ENCODE measurements at places on chromosomes 2 and 18. TPM values are rescaled to one million over a fixed set of nuclear protein-coding genes. Genes with fewer than 3 reads are reported as not detected.

Gene MAP4K4
- 62.8 TPM for total RNA-seq

Gene FBXO48
- total RNA-seq: 1.3 TPM

Gene LOXL3
- 9.7 TPM for total RNA-seq

Gene BCL2
- total RNA-seq: 39.2 TPM

Gene DNAH6
- 4.6 TPM for total RNA-seq

Gene GPR39
- 8.7 TPM for total RNA-seq

Gene STPG4
- not detected for total RNA-seq

Gene KIAA2012
- total RNA-seq: not detected

DNA sequence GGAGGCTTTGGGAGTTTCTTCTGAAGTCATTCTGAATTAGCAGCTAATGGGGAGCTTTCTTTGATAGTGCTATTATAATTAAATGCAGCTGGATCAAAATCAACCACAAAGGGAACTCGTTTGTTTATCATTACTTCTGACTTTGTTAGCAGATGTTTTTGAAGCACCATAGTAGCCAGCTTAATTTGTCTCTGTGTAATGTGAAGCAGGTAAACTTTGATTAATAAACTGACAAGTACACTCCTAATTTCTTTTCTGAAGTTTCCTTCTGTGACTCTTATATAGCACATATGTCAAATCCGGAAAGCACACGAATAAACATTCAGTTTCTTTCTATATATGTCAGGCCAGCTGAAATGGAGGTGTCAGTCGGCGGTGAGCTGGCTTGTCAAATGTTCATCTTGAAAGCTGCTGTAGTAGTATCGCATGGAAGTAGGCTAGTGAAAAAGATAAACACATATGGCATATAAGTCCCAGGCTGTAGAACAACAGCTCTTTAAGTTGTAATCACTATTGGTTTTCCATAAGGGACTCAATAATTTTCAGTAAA, 451.9 kb upstream of the ZEB2 start:
- H3K4me1 ChIP-seq: no peaks in the 10 kb centered on the region
- no peak for DNase-seq
- H3K36me3 ChIP-seq: no peaks in the 10 kb centered on the region

DNA sequence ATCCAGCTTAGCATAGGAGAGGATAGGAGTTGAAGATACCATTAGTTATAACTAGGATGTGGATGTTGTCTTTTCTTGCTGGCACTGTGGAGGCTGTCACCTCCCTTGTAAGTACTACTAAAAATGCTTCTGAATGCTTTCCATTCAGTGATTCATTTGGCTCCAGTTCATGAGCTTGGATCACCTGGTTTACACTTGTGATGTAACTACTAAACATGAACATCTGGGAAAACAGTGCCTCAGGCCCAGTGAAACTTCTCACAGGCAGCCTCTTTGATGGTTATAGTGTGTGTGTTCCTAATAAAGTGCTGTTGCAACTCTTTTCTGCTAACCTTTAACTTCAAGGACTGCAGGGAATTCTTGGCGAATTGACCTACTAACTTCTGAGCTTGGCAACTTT, 13.0 kb upstream of the SLC9A2 start:
- no peaks in the 10 kb centered on the region for H3K36me3 ChIP-seq
- no peaks in the 10 kb centered on the region for H3K27me3 ChIP-seq
- DNase-seq: peak; percentile 21
- H3K27ac ChIP-seq: no peak overlapping the region
- no peak overlapping the region for H3K4me3 ChIP-seq
- peaks cover 5% of the 10 kb centered on the region for H3K4me1 ChIP-seq

DNA sequence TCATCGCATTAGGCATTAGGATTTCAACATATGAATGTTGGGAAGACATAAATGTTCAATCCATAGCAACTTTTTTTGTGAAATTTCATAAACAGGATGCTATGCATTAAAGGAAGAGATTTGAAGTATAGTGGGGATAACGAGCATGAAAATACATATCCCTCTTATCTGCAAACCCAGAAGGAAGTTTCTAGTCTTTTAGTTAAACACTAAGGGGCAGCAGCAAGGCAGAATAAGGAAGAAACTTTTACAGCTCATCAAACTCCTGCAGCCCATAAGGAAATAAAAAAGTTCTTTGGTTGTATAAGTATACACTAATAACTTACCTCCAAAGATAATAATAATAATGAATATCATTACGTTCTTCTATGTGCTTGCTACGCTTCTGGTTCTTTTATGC, 81.5 kb downstream of the CD226 start:
- no peaks in the 10 kb centered on the region for H3K4me1 ChIP-seq
- H3K27ac ChIP-seq: no peak overlapping the region
- H3K36me3 ChIP-seq: no peaks in the 10 kb centered on the region
- no peak for DNase-seq

GRCh38 chr18:37251679-37252078, 313.9 kb downstream of the CELF4 start:
- H3K4me1 ChIP-seq: no peaks in the 10 kb centered on the region
- H3K4me3 ChIP-seq: no peak overlapping the region
- H3K27me3 ChIP-seq: peaks cover 3% of the 10 kb centered on the region

GRCh38 chr2:9250091-9250490, 43.5 kb downstream of the ASAP2 start:
- H3K27me3 ChIP-seq: no peaks in the 10 kb centered on the region
- H3K27ac ChIP-seq: no peak overlapping the region
- H3K4me1 ChIP-seq: peaks cover 2% of the 10 kb centered on the region
- no peak for DNase-seq
- no peak overlapping the region for H3K4me3 ChIP-seq

DNA sequence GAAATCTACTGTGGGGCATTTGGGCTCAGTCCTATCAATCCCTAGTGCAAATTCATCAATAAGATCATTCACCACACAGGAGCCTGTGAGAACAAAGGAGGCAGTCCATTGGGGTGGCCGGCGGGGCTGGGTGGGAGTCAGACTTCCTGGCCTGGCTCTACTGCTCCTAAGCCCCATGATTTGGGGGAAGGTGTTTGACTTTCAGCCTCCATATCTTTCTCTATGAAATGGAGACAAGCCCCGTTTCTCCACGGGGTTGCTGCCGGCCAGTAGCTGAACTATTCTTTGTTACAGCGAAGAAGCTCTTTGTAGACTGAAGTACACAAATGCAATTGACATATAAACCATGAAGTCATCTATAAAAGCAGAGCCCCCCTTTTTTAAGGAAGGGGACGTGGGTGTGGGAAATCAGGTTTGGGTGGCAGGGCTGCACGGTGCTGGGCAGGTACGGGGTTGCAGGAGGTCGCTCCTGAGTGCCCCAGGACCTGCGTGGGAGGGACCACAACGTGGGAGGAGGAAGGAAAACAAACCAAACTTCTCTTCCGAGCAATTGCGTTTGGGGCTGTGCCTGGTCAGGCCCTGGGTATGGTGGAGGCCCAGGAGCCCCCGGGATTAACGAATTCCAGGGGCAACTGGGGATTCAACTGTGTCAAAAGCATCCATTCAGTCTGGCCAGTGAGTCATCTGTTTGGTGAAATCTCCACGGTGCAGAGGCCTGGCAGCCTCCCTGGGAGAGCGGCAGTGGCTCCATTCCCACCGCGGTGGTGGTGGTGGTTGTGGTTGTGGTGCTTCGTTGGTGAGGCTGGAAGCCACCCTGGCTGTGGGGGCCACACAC, 18.2 kb downstream of the FBLN7 start:
- peak; percentile 69 for DNase-seq
- H3K27ac ChIP-seq: no peak overlapping the region
- H3K36me3 ChIP-seq: no peaks in the 10 kb centered on the region
- no peaks in the 10 kb centered on the region for H3K4me1 ChIP-seq
- H3K4me3 ChIP-seq: no peak overlapping the region
- no peaks in the 10 kb centered on the region for H3K27me3 ChIP-seq

- H3K36me3 ChIP-seq: no peaks in the 10 kb centered on the region
- DNase-seq: no peak
- no peaks in the 10 kb centered on the region for H3K27me3 ChIP-seq
- no peak overlapping the region for H3K27ac ChIP-seq
- no peak overlapping the region for H3K4me3 ChIP-seq
- H3K4me1 ChIP-seq: no peaks in the 10 kb centered on the region
Observed at GRCh38 chr2:146414456-146414855, 1430.4 kb upstream of the ACVR2A start.

- no peak for DNase-seq
- no peak overlapping the region for H3K4me3 ChIP-seq
- H3K4me1 ChIP-seq: no peaks in the 10 kb centered on the region
- H3K27me3 ChIP-seq: peaks cover 2% of the 10 kb centered on the region
- no peak overlapping the region for H3K27ac ChIP-seq
Observed at GRCh38 chr18:79634186-79634585, 45.4 kb upstream of the CTDP1 start.

GRCh38 chr18:32310774-32311173, 120.9 kb downstream of the MEP1B start:
- H3K36me3 ChIP-seq: no peaks in the 10 kb centered on the region
- H3K4me3 ChIP-seq: no peak overlapping the region

DNA sequence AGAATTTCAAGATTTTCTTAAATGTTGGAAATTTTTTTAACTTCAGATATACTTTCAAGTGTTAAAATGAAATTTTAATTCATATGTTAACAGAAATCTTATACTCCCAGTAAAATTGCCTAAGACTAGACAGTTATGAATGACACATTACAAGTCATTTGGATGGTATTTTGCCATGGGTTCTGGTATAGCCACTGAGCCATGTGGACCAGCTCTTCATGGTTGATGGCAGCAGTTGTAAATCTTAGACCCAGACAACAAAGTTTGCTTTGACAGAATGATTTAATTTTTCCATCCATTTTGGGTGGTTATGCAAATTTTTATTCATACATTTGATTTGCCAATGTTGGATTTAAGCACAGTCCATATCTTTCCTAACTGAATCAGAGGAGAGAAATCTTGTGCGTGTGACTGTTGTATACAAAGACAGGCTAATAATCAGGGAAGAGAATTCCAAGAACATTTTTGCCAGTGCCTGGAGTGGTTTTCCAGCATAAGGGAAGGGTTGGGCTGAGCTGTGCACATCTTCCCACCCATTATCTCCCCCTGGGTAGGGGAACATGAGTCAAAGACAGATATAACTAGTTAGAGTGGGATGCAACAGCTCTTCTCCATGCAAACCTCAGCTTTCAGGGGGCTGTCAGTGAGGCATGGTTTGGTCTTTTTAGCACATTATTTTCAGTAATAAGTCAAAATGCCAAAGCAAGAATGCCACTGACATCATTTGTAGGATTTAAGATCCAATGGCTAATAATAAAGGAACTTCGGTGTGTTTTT, 28.1 kb upstream of the INPP4A start:
- DNase-seq: no peak
- peaks cover 3% of the 10 kb centered on the region for H3K4me1 ChIP-seq
- H3K27ac ChIP-seq: no peak overlapping the region

DNA sequence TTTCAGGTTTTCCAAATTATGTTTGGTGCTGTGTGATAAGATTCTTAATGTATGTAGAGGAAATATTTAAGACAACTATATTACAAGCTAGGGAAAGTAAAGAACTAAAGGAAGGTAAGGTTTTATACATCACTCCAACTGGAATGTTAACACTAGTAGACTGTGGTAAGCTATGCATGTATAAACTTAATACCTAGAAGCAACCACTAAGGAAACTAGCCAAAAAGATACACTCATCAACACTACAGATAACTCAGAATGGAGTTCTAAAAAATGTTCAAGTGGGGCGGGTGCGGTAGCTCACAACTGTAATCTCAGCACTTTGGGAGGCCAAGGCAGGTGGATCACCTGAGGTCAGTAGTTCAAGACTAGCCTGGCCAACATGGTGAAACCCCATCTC, 37.8 kb upstream of the MALL start:
- no peaks in the 10 kb centered on the region for H3K36me3 ChIP-seq
- no peak for DNase-seq
- H3K27ac ChIP-seq: no peak overlapping the region
- no peak overlapping the region for H3K4me3 ChIP-seq
- H3K4me1 ChIP-seq: no peaks in the 10 kb centered on the region
- H3K27me3 ChIP-seq: no peaks in the 10 kb centered on the region

DNA sequence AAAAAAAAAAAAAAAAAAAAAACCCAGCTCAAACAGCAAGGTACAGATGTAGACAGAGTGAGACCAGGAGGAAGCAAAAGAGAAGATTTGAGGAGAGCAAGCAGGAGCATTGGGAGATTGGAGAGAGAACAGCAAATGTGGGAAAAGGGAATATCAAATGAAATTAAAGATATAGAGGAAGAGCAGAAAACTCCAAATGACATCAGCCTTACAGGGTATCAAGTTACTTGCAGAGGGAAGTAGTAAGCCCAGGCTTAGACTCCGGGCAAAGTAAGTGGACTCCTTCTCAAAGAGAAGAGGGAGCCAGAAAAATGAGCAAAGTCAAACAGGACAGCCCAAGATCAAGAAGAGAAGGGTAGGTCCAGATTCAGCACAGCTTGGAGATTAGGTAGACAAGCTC, 93.3 kb upstream of the PPP1CB start:
- no peak overlapping the region for H3K27ac ChIP-seq
- H3K27me3 ChIP-seq: no peaks in the 10 kb centered on the region
- no peak for DNase-seq
- peaks cover 8% of the 10 kb centered on the region for H3K4me1 ChIP-seq

DNA sequence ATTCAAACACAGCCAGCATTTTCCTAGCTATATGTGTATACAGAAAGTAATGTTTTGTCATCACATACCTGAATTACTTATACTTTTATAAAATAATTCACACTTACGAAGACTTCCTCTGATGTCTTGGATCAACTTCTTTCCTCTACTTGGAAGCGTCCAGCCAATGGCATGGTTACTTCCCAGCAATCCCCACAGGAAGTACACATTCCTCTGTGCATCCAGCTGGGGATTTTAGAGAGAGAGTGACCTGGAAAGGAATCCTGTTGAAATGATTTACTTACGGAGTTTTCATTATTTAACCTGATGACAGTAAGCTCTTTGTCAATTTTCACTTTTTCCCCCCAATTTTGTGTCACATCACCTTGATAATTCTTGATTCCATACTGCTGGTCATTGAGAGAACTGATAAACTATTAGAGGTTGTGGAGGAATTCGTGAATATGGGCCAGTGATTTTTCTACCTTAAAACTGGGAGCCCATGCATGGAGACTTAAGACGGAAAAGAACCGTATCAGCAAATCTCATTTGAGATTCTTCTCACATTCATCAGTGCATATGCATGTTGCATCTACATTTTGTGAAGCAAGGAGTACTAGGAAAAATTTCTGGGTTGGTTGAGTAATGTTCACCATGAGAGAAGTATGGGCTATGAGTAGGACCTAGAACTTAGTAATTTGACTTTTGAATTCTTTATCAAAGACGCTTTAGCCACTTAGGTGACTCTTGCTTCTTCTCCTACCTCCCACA, 9.0 kb upstream of the IL18R1 start:
- peak; percentile 15 for DNase-seq

- H3K4me1 ChIP-seq: no peaks in the 10 kb centered on the region
- H3K4me3 ChIP-seq: no peak overlapping the region
- no peak for DNase-seq
- no peaks in the 10 kb centered on the region for H3K36me3 ChIP-seq
- no peak overlapping the region for H3K27ac ChIP-seq
- H3K27me3 ChIP-seq: no peaks in the 10 kb centered on the region
Observed at GRCh38 chr2:70541481-70542020, 12.1 kb downstream of the TGFA start.

- no peaks in the 10 kb centered on the region for H3K27me3 ChIP-seq
- no peak for DNase-seq
- no peak overlapping the region for H3K27ac ChIP-seq
- H3K36me3 ChIP-seq: no peaks in the 10 kb centered on the region
- H3K4me3 ChIP-seq: no peak overlapping the region
Observed at GRCh38 chr2:164205347-164205746, 415.9 kb downstream of the GRB14 start.

Data from kidney (tissue), 22 donors.